Cardiac fibroblast (primary cell): ENCODE measurements at places on chromosomes 5 and 9.

- DNase-seq, result no peak
Observed at GRCh38 chr9:21670374-21670773, 132.1 kb upstream of the MTAP start.

DNA sequence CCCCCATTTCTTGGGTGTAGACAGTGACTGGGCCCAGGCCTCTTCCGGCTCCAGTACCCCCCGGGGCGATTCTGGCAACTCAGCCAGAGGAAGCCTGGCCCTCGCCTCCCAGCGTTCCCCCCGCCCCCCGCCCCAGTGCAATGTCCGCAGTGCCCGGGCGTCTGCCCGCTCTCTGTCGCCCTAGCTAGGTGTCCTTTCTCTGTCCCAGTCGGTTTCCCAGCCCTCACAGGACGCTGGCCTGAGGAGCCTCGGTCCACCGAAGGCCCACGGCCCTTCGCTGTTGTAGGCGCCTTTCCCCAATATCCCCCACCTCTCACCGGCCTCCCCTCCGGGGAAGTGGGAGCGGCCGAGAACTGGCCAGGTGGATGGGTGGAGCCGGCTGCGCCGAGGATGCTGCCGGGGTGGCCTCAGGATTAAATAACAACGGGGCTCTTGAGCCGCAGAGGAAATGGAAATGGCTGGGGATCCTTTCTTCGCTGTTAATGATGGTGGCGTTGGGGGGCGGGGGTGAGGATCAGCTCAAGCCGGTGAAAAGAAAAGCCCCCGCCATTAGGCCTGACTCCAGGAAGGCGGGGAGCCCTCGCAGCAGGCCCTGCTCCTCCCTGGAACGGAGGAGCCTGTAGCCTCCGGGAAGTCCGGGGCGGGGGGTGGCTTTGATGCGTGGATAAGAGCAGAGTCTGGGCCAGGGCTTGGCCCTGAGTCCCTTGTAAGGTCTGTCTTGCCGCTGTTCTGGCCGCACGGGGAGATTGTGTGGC lies 1.1 kb upstream of the SPRY4 start:
- peak; percentile 94 for DNase-seq

GRCh38 chr5:62306323-62306895 lies 403 bp downstream of the KIF2A start:
- no peak for DNase-seq

DNA sequence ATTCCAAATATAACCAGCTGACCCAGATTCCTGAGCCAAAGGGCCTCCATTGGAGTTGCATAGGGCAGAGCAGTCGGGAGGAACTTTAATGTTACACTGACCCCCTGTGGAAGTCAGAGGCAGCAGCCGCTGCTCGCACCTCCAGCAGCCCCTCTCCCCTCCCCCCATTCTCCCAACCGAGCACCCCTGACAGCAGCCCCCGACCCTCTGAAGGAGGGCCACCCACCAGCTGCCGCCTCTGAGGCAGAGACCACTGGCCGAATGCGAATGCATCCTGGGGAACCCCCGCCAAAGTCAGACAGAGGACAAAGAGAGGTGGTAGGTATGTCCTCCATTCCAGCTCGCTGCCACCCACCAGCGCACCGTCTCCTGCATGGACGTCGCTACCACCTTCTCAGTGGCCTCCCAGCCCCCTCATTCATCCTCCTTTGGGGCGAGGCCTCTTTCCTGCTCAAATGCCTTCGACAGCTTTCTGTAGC lies 231.0 kb downstream of the CDK5RAP2 start:
- peak; percentile 73 for DNase-seq

DNA sequence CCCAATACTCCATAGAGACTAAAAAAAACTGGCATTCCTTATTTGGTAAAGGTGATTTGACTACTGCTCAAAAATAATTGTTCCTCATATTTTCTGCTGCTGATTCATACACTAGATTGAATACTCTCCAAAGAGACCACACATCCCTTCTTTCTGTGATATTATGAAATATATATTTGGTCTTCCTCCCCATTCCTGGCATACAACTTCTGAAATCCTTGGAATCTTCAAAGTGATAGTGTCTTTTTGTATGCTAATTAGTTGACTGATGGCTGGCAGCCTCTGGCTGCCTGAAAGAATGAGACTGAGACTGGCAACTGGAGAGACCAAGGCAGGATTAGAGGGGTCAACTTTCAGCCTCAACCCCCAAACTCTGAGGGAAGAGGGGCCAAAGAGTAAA lies 348.0 kb upstream of the RFX3 start:
- peak; percentile 64 for DNase-seq

GRCh38 chr5:132635873-132636272 lies 22.1 kb upstream of the IL13 start:
- no peak for DNase-seq

- DNase-seq, result no peak
Observed at GRCh38 chr5:84257061-84257460, 127.6 kb downstream of the EDIL3 start.
